Stimulated activated CD8-positive, alpha-beta memory T cell treated with anti-CD3 and anti-CD28 coated beads, Interleukin-4, amount 100 ng/mL, for 24 hours (primary cell): ENCODE measurements at places on chromosomes 1 and 21.

GRCh38 chr1:208499026-208499425 is 254.8 kb upstream of the PLXNA2 start:
- no peak for DNase-seq

- no peak for DNase-seq
Observed at GRCh38 chr1:193066606-193067005, 7.2 kb downstream of the RO60 start.

DNA sequence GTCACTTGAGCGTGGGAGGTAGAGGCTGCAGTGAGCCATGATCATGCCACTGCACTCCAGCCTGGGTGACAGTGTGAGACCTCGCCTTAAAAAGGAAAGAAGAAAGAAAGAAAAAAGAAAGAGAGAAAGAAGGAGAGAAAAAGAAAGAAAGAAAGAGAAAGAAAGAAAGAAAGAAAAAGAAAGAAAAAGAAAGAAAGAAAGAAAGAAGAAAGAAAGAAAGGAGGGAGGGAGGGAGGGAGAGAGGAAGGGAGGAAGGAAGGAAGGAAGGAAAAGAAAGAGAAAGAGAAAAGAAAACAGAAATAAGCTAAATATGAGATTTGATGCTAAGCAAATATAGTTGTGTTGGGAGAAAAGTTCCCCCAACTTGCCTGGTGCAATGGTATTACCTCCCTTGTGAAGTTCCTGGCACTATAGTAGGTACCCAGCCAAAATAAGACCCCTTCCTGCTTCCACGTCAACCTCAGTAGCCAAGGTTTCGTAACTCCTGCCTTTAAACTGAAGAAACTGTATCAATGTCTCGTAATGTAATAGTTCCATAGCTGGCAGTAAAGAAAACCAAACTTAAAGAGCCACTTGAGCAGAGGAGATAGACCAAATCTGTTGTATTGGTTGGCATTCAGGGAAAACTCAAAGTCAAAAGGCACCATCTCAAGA is 88.1 kb upstream of the HNRNPU start:
- DNase-seq: no peak

DNA sequence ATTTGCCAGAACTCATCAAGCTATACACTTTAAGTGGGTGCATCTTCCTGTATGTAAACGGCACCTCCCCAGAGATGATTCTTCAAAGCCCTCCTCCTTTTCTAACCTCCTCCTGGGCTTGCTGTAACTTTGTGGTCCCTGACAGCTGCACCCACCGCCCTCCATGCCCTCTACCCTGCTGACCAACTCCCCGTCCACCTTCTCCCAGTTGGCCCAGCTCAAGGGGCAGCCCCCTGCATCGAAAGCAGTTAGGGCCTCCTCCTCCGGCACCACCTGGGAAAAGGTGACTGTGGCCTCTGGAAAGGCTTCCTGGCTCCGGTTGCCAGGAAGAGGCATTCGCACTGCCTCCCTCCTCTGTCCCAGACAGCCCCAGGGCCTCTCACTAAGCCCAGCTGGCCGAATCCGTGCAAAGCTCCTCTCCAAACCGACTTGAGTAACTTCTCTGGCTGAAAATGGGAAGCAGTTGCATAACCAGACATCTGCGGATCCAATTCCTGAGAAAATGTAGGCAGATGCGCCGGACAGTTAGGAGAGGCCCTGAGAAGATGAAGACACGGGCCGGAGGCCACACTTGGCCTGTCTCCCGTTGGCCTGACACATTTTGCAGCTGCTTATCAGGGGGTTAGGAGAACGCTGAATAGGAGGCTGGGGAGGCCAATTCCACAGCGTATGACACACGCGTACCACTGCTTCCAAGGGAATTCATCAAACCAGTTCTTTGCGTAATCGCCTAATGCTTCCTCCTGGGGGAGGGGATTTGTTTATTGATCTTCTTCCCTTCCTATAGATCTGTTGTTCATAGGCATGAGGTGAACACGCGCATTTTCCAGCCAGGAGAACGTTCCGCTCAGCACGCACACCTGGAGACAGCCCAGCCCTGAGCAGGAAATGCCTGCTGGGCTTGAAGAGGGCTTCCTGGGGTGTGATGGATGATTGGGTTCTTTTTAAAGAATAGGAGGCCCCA is 48.7 kb upstream of the COL6A2 start:
- no peak for DNase-seq

GRCh38 chr1:178168536-178168935 is 74.6 kb downstream of the RASAL2 start:
- no peak for DNase-seq

- DNase-seq: no peak
Observed at GRCh38 chr1:60059468-60059867, 14.1 kb downstream of the C1orf87 start.

GRCh38 chr1:117812869-117813511 is 116.4 kb downstream of the GDAP2 start:
- DNase-seq: no peak

DNA sequence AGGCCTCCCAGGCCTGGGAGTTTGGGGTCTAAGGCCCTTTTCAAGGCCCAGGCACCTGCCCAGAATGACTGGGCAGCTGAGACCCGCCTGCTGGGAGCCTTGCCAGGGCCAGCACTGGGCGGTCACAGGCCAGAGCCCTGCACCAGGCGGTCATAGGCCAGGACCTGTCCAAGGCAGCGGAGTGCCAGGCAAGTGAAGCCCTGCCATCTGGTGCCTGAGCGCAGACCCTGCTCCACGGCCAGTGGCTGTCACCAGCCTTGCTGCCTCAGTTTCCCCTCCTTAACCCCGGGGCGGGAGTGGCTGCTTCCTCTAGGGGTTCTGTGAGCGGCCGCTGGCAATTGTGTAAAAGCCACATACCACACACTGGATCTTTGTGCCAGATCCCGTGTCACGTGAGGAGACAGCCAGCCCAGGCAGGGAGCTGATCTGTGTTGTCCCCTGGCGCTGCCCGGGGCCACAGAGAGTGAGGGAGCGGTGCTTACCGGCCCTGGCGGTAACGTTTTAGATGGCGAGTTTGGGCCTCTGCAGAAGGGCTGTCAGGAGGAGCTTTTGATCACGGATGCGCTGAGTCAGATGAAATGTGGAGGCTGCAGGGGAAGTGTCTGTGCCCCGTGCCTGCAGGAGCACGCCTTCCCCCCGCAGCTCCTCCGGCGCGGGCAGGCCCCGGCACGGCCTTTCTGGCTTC is 4.6 kb downstream of the COL18A1 start:
- no peak for DNase-seq

DNA sequence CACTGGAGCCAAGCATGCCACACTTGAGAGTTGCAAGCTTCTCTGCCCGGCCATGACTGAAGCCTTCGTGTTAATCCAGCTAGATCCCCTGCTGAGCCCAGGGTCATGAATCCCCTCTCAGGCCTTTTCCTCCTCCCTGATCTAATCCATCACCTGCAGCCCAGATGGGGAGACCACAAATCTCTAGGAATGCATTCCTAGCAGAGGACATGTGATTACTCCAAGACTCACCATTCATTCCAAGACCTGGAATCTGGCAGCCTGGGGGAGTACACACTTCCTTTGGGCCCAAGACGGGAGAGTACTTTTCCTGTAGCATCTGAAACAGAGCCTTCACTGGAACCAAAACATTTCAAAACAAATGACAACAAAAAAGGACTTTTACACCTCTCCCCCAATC is 269.3 kb upstream of the NFIA start:
- DNase-seq: no peak

DNA sequence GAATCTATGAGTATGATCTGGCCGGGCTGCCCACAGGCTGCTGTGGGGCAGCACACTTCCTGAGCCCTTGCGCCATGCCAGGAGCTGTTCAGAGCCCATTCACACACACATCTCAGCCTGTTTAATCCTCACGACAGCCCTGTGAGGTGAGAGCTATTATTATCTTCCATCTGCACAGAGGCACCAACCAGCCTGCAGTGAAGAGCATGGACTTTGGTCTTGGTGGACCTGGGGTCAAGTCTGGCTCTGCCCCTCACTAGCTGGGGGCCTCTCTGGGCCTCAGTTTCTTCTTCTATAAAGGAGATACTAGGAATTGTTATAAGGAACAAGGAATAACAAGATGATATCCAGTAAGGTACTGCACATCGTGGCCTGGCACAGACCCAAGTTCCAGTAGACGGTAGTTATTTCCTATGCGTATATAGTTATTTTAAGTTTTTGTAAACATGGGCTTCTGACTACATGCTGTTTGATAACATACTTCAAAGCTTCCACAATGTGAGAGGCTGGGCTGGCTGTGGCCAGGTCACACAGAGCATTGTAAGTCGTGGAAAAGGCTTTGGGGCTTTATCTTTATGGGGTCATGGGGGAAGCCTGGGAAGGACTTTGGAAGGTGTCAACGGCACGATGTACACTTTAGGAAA is 3.4 kb upstream of the PADI2 start:
- no peak for DNase-seq

DNA sequence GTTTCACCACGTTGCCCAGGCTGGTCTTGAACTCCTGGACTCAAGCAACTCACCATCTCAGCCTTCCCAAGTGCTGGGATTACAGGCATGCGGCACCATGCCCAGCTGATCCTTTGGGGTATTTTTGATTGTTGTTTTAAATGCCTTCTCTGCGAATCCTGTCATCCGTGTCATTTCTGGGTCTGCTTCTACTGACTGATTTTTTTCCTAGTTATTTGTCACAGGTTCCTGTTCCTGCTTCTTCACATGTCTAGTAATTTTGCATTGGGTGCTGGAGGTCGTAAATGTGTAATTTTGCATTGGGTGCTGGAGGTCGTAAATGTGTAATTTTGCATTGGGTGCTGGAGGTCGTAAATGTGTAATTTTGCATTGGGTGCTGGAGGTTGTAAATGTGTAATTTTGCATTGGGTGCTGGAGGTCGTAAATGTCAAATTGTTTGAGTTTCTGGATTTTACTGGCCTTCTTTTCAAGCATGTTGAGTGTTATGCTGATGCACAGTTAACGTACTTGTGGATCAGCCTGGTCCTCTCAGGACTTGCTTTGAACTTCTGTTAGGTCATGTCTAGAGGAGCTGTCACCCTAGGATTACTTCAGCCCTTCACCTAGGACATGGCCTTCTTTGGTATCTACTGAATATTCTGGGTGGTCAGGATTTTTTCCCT is 4.1 kb upstream of the ARHGEF16 start:
- DNase-seq: no peak

- no peak for DNase-seq
Observed at GRCh38 chr1:81679942-81680341, 120.8 kb upstream of the ADGRL2 start.

DNA sequence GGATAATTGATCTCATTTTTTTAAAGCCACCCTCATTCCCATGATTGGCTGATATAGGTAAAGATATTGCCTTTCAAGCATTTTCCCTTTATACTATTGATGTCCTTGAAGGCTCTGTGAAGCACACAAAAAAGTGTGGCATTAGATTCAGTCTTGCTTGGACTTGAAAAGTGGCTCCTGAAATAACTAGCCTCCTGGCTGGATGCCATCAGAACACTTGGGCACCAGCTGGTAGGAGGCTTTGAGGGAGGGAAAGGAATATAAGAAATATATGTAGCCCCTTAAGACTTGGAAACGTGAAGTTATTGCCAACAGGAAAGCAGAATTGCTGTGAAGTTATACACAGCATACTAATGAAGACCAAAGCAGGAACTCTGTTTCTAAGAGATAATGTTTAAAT is 14.1 kb downstream of the MTR start:
- no peak for DNase-seq

DNA sequence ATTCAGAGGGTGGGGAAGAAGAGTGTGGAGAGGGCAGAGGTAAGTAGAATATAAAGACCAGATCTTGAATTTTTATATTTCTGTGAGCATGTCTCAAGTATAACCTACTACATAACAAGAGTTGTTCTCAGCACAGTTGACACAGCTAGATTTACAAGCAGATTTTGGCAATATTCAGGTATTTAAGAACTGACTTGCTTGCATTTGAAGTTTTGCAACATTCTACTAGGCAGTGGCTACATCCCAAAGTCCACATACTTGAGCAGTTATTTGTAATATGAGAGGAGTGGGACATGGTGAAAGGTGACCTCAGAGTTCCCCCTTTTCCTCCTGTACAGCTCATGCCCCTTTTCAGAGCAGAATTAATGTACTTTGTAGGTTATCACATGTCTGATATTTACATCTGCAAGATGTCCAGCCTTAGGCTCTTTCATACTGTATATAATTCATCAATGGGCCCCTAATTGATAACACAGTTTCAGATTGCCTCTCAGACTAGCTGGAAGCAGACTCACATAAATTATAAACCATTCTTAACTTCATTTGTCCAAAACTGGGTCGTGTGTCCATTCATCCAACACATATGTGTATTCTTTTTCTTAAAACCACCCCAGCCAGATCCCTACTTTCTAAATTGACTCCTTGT is 136.7 kb upstream of the RAVER2 start:
- no peak for DNase-seq

- DNase-seq: no peak
Observed at GRCh38 chr1:69401879-69402278, 165.8 kb upstream of the LRRC7 start.

DNA sequence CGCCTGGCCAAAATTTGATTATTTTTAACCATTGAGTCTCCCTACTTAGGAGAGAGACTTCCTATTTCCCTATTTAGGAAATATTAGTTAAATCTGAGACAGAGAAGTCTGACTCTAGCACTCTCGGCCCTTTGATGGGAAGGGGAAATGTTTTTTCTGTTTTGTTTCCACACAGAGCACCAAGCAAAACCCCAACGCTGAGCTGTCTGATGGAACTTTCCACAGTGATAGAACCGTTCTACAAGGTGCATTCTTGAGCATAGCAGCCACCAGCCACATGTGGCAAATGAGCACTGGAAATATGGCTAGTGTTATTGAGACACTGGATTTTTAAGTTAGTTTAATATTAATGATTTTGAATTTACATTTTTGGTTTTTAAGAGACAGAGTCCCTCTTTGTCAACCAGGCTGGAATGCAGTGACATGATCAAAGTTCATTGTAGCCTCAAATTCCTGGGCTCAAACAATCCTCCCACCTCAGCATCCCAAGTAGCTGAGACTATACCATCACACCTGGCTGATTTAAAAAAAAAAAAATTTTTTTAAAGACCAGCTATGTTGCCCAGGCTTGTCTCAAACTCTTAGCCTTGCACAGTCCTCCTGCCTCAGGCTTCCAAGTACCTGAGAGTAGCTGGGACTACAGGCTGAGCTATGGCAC is 77.3 kb upstream of the GALNT2 start:
- DNase-seq: no peak

DNA sequence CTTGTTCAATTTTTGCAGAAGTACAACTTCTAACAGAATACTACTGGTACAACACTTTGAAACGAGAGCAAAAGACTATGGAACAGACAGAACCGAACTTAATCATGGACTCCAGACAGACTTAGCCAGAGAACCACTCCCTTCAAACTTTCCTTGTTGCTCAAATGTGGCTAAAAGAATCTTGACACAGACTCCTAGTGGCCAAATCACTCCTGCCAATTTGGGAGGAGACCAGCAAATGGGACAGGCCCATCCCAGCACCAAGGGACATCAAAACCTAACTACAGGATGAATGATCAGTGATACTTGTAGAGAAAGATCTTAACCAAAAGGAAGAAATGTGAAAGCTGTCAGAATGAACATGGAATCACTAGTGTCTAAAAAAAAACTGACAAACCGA is 154.0 kb downstream of the MATN1 start:
- no peak for DNase-seq

- no peak for DNase-seq
Observed at GRCh38 chr1:59195151-59195550, 101.7 kb upstream of the FGGY start.
